ENCODE measurements at places on chromosomes 11 and 22.
A peak's percentile ranks its signal among the peaks of the same experiment; 100 is the strongest.

GRCh38 chr11:71368966-71369365 is 79.2 kb downstream of the DHCR7 start:
- no peak for DNase-seq

- DNase-seq = no peak
These were observed 1260.4 kb upstream of the RAG2 start for GRCh38 chr11:37858398-37858797.

GRCh38 chr11:116791002-116791812 is 472 bp downstream of the APOA5 start:
- peak; percentile 26 for DNase-seq

GRCh38 chr22:37433786-37434185 is 6.5 kb upstream of the ELFN2 start:
- DNase-seq = no peak

DNA sequence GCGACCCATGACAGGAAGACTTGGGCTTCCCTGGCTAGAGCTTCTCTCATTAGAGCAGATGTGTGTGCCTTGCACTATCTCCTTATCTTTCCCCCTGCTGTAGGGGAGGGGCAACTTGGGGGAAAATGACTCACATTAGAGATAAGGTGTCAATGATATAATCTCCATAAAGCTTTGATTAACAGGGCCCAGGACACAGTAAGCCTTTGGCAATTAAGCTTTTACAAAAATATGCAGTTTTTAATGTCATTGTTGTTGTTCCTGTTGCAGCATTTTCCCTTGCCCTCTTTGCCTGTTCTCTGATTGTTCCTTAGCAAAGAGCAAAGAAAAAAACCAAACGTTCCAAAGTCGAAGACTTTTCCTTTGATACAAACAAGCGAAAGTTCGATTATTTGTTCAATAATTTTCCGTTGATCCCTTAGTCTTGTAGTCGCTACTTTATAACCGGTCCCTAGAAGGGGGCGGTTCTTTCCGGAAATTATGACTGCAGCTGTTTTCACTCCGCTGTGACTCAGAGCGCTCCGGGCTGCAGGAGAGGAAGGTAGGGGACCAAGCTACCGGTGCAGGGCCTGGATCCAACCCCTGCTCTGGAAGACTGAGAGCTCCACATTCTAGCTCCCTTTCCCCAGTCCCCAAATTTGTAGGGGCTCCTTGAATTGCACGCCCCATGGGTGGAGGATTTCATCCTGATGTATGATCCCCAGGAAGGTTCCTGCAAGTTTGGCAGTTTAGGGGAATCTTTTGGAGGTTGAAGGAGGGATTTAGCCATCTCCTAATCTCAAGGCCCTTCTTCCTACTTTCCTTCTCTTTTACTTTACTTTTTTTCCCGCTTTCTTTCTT is at the start of gene VWA5A:
Gene VWA5A (plus strand): TSS at position 509 of the 840 bp plus-strand sequence. CDS start 2,062 bp downstream, outside the sequence.
- DNase-seq = peak; percentile 79

DNA sequence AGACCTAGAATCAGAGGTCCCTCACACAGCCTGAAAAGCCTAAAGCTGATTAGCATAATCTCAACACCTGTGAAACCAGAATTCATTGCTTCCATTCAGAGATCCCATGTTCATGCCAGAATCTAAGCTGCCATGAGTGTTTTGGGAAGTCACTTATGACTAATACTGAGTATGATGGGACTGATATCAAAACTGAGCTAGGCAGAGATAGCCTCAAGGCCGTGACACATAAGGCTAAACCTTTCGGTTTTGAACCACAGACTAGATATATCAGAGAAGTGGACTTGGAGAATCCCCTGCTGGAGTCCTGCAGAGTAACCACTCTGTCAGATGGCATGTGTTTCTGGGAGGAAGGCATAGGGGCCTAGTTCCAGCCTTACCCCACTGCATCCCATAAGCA is 23.1 kb upstream of the GLYATL2 start:
- no peak for DNase-seq

DNA sequence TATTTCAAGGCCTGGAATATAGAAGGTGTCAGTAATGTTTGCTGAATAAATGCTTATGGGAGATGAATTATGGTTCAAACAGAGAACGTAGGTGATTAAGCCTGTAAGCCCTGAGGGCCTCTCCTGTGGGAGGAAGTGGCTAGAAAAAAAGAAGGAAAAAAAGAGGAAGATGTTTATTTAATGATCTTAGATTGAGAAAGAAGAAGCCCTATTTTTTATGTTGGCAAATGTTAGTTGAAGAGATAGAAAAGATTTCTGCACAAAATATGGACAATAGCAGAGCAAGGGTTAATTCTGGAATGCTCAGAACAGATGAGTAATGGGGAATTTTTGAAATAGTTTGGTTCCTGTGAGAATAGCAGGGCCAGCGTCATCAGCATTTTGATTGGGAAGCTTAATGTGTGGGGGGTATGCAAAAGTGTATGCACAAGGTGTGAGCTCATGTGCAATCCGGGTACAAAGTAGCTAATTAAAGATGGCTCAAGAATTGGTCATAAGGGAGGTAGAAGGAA is 95.7 kb downstream of the TEAD1 start:
- DNase-seq = peak; percentile 71

DNA sequence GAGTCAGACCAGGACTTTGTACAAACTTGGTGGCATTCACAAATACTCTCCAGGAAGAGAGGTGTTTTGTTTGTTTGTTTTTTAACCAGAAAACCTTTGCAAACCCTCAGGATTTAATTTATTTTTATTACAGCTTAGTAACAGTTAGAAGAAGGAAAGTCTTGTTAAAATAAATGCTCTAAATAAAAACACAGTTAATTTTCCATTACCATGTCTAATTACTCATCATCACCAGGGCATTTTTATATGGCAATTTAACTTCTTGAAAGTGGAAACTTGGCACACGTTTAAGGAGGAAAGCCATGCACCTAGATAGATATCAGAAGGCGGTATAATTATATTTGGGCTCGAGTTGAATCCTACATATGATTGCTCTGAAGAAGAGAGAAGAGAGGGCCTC is 7.4 kb downstream of the BARX2 start:
- no peak for DNase-seq

- DNase-seq = no peak
These were observed 1.2 kb downstream of the SLCO2B1 start for GRCh38 chr11:75152090-75152489.

DNA sequence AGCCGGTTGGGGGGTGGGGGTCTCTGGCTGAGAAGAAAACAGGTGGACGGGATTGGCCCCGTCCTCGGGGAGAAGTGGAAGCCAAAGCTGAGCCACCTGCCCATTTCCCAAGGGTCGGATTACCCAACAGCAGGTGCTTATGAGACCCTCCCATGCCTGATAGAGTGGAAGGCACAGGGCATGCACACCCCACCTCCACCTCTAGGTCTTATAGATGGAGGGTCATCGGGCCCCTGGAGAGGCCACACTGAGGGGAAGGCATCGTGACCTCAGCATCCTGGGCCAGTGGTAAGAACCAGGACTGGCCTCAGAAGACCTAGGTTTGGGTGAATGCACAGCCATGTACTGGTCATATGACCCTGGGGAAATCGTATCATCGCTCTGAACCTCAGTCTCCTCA is 85.9 kb downstream of the BUD13 start:
- DNase-seq = no peak

- no peak for DNase-seq
These were observed 1.7 kb upstream of the IGSF22 start for GRCh38 chr11:18727479-18728236.

DNA sequence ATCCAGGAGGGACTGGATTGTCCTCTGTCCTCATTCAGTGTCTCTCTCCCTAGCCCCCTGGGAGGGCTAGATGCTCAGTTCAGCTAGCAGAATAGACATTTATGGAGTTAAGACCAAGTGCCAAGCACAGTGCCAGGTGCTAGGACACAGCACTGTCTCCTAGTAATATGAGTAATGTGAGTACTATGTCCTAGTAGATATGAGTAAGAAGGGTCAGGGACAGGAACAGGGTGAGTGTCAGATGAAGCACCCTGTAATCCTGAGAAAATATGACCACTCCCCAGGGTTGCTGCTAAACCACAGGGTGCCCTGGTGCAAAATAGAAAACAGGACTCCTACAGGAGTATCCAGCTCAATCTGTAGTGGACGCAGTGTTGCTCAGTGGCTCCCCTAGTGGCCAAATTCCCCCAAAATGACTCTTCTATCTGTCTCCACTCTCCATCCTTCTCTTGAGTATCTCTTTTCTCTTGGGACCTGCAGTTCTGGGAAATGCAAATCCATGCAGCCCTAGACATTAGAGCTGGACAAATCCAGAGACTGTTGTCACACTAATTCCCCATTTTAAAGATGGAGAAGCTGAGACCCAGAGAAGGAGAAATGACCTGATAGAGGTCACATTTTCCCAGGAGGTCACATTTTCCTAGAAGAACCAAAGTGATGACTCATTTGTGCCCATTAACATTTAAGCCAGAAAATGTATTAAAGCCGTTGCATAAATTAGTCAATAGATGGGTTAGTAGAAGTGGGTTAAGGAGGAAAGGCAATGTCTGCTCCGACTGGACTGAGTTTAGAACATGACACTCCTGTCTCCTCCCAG is 214.3 kb downstream of the NXPE2 start:
- no peak for DNase-seq

DNA sequence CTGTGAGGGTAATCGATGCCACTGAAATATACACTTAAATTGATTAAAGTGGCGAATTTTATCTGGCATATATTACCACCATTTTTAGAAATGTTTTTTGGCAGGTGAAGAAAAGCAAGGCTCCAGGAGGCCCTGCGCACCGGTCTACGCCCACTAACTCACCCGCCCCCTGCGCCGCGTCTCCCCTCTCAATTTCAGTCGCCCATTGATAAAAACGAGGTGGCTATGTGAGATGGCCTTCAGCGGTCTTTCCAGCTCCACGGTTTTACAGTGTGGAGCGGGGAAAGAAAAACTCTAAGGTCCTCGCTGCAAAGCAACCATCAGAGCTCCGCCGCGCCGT is 602 bp upstream of the AQP11 start:
- DNase-seq = no peak

DNA sequence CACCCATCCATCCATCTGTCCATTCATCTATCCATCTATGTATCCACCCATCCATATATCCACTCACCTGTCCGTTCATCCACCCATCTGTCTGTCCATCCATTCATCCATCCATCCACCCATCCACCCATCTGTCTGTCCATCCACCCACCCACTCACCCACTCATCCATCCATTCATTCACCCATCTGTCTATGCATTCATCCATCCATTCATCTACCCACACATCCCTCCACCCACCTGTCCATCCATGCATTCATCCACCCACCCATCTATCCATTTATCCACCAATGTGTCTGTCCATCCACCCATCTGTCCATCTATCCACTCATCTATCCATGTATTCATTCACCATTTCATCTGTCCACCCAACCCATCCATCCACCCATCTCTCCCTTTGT is 33.3 kb downstream of the NADSYN1 start:
- no peak for DNase-seq

GRCh38 chr11:73752903-73753302 is 8.0 kb downstream of the RAB6A start:
- DNase-seq = no peak

DNA sequence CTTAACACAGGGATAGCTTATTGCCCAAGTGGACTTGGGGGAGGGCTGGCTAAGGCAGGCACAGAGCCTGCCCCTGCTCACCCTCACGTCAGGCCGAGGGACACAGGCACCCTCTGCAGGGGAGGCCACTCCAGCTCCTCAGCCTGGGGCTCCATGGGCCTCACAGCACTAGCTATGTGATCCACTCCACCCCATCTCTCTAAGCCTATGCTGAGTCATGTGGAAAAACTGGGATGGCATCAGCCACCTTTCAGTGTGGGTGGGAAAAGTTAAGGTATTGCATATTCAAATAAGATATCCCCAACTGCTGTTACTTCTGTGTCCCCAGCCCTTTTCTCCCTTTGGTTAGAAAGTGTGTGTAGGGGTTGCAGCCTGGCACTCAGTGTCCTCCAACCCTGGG is 22.3 kb downstream of the RANGAP1 start:
- no peak for DNase-seq

- no peak for DNase-seq
These were observed 6.9 kb downstream of the BCL9L start for GRCh38 chr11:118918686-118919280.

DNA sequence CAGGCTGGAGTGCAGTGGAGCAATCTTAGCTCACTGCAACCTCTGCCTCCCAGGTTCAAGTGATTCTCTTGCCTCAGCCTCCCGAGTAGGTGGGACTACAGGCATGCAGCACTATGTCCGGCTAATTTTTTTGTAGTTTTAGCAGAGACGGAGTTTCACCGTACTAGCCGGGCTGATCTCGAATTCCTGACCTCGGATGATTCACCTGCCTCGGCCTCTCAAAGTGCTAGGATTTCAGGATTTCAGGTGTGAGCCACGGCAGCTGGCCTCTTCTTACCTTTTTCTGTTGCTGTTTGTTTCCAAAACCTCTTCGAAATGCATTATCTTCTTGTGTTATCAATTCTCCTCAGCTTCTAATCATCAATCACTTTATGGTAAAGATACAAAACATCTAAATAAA is 22.1 kb upstream of the TMEM135 start:
- DNase-seq = no peak

DNA sequence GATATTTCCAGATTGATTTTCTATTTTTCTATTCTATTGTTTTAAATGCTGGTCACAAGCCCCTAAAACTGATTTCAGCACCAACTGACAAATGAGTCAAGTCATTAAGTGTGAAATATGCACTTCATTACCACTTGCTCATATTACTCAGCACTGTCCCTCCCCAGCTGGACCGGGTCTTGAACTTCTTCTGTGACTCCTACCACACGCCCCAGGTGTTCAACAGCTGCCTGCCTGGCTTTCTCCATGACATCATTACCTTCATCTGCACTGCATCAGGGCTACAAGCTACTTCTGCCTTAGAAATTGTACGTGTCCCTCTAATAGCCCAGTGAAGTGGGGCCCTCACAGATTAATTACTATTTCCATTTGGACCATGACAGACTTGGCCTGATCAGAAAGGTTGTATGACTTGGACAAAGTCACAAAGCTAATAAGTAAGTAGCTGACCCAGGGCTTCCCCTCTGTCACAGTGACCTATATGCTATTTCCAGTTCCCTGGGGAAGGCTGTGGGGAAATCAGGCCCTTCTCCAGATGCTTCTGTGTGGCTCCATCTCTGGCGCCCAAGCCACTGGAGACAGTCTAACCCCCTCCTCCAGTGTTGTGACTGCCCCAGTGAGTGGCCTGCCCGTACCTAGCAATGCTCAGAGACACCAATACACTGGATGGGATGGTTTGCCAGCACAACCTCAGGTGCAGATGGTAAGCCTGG is 18.1 kb downstream of the TBC1D10A start:
- DNase-seq = no peak

- DNase-seq = no peak
These were observed 20.8 kb downstream of the NTM start for GRCh38 chr11:131391176-131391575.

DNA sequence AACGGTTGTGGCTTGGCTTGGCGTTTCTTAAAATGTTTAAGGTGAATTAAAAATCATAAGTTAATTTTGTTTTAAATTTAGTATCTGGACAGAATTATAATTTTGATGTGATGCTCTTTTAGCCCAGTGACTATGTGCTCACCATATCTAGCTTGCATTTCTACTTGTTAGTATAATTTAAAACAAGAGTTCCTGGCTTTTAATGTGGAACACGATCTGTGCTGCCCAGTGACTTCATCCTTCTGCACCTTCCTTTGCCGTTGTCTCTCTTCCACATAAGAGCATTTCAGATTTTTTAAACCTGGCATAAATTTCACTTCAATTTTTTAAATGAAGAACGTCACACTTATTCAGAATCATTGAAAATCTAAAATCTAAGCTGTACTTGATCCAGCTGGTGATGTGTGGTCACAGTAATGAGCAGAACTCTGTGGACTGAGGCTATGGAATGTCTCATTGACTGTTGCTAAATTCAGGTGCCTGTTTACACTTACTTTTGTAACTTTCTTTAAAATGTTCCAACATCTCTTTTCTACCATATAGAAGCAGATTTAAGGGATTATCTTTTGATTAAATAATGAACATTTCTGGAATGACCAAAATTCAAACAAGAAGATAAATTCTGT is 75.4 kb upstream of the ADSL start:
- DNase-seq = no peak

All from astrocyte of the cerebellum (primary cell).